HS-27A (cell line): ENCODE measurements at places on chromosomes 3 and 15.

GRCh38 chr3:32432711-32433530, 41.3 kb downstream of the CMTM7 start:
- no peak for DNase-seq

GRCh38 chr3:64588380-64588779, 99.4 kb downstream of the ADAMTS9 start:
- no peak for DNase-seq

DNA sequence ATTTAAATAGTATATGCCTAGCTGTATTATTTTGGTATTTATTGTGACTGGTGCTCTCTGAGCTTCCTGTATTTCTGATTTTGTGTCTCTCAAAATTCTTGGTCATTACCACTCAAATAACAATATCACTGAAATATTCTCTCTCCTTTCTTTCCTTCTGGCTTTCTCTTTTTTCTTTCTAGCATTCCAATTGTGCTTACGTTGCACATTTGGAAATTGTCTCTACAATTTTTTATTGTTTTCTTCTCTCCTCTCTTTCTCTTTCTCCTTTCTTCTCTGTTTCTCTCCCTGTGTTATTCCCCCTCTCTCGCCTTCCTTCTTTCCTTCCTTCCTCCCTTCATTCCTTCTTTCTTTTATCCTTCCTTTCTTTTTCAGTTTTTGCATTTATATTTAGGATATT, 89.6 kb upstream of the MCTP2 start:
- no peak for DNase-seq

DNA sequence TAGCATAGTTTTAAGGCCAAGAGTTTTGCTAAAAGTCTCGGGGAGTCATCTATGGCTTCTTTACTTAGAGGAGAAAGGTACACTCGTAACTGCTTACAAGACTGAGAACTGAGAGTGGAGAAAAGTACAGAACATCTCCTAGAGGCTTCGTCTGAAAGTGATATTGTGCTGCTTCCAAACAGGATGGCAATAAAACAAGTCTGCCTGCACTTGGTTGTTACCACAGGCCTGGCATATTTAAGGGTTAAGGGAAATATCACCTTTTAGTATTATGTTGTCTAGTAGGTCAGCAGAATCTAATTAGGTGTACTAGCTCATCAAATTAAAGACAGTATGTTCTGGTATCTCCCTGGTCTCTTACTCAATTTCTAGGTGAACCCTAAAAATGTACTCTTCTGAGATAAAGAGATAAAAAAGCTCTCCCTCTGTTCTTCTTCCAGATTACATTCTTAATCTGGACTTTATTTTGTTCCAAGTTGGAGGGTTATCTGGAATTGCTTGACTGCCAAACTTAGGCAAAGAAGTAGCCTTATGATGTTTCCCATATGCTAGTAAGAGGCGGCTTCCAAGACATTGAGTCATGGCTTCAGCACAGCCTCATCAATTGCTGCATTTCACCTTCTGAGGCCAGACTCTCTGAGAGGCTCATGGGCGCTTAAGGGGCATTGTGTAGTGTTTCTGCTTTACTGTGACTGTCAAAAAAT, 181.3 kb downstream of the LSAMP start:
- DNase-seq: no peak
